ENCODE measurements at places on chromosomes 7 and 10.

GRCh38 chr10:5981529-5981928 lies 4.2 kb upstream of the IL15RA start:
- DNase-seq = no peak

GRCh38 chr7:131381069-131381838 lies 53.6 kb downstream of the MKLN1 start:
- DNase-seq = no peak

- DNase-seq = no peak
Observed at GRCh38 chr10:117677239-117677638, 134.7 kb downstream of the EMX2 start.

DNA sequence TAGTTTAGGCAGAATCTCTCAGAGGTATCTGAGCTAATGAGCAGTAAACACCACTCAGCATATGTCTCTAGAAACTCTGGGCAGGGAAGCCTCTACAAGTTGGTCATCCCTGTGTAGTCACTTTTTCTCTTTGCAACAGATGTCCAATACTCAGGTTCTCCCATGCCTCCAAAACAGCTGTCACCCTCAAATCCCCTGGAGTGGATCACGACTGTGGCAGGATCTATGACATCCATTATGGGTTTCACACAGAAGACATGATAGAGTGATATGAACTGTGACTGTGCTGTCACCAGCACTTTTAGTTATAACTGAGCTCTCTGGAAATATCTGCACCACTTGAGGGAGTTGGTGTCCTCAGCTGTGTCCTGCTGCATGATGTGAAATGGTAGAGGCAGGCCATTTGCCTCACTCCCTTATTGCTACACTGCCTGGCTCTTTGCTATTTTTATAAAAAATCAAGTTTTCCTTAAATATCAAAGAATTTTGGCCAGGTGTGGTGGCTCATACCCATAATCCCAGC lies 24.1 kb upstream of the ZNRF2 start:
- no peak for DNase-seq

GRCh38 chr10:47362199-47362598 lies 14.0 kb downstream of the RBP3 start:
- no peak for DNase-seq

DNA sequence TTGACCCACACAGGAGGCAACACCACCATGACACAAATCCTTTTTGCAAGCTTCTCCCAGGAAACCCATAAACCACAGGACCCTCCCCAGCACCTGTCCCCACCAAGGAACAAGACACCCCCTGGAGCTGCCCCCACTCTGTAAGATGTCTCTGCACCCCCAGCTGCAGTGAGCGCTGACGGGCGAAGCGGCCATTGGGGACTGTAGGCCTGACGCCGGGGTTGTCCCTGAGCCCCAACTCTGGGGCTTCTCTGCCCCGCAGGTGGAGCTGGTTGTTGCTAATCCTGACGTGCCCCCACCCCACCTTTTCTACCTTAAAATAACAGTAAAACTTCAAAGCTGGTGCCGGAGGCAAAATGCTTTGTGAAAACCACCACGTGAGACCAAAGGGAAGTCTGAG lies 94.7 kb upstream of the PPP2R2D start:
- DNase-seq = no peak

DNA sequence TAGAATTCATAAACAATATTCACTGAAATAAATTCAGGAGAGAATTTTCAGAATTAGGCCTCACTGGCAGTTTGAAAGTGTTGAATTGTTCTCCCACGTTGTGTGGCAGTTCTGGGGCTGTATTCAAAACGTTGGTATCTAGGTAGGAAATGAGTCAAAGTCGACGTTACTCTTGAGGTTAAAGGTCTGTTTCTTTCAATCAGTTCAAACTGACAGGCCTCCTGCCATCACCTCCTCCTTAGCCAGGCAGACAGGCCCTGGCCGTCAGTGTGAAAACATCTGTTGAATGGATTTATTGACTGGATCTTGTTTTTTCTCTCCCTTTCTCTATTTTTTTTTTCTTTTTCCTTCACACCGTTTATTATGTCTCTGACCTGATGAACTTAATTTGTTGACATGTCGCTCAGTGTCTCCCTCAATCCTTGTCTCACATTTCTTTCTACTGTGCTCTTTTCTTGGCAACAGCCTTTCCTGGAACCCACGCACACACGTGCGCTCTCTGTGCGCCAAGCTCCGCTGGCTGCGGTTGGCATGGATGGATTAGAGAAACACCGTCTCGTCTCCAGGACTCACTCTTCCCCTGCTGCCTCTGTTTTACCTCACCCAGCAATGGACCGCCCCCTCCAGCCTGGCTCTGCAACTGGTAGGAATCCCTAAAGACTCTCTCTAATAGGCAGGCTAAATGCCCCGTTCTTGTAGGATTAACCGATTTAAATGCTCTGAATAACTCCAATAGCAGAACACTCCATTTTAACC lies 231.7 kb downstream of the HDAC9 start:
- no peak for DNase-seq

DNA sequence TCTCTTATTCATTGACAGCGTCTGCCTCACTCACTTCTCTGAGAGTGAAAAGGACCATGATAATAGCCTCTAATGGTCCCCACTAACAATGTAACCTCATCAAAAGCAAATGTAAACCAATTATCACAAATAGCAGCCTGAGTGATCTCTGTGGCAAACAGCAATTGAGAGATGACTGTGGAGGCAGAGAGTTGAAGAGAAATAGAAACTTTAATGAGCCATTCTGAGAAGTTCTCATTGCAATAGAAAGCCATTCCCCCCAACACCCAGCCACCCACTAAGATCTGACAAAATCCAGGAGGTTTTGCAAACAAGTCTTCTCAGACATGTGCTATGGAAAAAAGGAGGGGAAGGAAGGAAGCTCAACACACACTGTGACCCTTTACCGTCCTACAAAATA lies 44.2 kb upstream of the RNF148 start:
- no peak for DNase-seq

DNA sequence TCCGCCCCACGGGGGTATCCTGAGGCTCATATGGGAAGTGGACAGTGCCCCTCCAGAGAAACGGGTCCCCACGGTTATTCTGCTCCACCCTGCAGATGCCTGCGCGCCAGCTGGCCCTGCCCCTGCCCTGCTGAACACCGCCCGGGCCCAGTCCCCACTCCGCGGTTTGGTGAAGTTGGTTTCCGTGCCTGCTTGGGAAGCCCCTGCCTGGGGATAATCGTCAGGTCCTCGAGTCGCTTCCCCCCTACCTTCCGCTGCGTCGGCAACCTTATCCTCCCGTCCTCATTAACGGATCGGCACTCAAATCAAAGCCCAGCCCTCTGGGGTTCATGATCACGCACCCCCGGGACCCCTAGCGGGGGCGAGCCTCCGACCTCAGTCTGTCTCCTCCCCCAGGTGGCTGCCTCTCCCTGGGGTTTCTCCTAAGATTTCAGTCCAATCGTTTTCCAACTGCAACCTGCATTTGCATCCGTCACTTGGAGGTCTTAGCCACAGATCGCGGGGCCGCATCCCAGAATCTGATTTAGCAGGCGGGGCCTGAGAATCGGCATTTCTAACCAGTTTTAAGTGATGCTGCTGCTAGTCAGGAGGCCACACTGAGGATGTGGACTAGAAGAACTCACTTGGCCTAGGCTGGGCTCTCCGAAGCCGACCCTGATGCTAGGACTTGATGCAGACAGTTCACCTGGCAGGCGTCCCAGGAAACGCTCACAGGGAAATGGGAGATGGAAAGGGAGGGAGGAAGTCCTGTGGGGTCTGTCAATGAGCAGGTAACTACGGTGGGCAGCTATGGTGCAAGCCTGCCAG lies 27.6 kb downstream of the WDR86 start:
- DNase-seq = no peak

GRCh38 chr7:91519241-91520158 lies 255.3 kb downstream of the FZD1 start:
- DNase-seq = no peak

GRCh38 chr7:85916016-85916415 lies 727.7 kb upstream of the GRM3 start:
- no peak for DNase-seq

GRCh38 chr10:70455213-70455630 lies 13.7 kb upstream of the NODAL start:
- no peak for DNase-seq

- no peak for DNase-seq
Observed at GRCh38 chr10:120161111-120161510, 268.6 kb downstream of the SEC23IP start.

GRCh38 chr7:75879771-75880184 lies 944 bp downstream of the RHBDD2 start:
- no peak for DNase-seq

DNA sequence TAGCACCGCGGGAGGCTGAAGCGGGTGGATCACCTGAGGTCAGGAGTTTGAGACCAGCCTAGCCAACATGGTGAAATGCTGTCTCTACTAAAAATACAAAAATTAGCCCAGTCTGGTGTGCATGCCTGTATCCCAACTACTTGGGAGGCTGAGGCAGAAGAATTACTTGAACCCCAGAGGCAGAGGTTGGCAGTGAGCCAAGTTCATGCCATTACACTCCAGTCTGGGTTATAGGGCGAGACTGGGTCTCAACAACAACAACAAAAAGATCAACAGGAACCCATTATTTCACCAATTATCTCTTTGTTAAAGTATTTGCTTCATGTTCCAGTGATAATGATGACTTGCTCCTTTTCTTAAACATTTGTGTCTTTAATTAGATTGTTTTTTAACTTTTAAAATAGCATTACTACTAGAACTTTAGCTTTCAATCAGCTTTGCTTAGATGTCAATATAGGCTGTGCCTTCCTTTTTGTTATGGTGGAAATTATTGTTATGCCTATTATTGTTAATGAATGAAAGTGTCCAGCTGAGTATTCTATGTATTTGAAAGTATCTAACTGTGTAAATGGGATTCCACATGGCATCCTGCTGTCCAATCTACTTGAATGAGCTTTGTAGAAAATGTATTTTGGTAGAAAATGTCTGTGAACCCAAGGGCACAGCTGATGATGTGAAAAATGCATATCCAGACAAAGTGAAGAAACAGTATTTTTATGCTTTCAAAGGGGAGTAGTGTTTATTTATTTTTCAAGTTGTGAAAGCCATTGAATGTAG lies 61.7 kb upstream of the CSTF2T start:
- no peak for DNase-seq

GRCh38 chr7:89757910-89758309 lies 396.4 kb upstream of the STEAP1 start:
- DNase-seq = peak; percentile 15

- no peak for DNase-seq
Observed at GRCh38 chr10:63054889-63055611, 78.1 kb upstream of the NRBF2 start.

- DNase-seq = no peak
Observed at GRCh38 chr7:104584620-104585019, 256.2 kb downstream of the LHFPL3 start.

GRCh38 chr7:131007439-131008330 lies 273.7 kb upstream of the KLF14 start:
- no peak for DNase-seq

DNA sequence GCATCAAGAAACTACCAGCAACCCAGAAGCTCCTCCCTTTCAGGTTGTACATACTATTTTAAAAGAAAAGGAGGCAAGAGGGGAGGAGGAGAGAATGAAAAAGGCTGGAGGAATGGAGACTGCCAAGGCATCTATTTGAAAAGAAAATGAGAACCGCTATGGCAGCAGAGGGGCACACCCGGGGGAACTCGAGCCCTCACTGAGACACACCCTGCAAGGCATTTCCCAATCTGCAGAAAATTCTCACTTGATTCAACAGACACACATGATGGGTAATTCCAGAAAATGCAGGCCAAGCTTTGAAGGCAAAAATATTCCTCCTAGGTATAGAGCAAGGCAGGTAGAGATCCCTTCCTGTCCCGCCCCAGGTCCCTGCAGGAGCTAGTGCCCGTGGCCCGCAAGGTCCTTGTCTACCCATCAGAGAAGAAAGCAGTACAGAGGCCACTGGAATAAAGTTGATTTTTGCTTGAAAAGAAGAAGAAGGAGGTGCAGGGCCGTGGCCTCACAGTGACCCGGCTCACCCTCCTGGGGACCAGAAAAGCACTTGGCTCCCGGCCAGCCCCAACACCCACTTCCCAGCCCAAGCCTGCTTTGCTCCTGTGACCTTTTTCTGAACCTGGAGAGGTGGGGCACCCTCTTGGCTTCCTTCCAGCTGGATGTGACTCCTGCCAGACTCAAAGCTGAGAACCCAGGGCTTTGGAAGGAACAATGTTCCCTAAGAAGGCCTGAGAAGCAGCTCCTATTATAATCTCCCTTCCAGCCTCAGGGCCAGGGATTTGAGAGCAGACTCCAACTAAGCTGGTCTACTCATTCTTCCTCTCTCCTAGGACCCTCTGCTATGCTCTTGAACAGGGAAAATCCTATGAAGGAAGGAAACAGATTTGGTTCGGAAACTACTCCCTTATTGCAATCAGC lies 6.2 kb upstream of the PIK3CG start:
- no peak for DNase-seq

- DNase-seq = no peak
Observed at GRCh38 chr10:111968647-111969046, 214.9 kb downstream of the GPAM start.

DNA sequence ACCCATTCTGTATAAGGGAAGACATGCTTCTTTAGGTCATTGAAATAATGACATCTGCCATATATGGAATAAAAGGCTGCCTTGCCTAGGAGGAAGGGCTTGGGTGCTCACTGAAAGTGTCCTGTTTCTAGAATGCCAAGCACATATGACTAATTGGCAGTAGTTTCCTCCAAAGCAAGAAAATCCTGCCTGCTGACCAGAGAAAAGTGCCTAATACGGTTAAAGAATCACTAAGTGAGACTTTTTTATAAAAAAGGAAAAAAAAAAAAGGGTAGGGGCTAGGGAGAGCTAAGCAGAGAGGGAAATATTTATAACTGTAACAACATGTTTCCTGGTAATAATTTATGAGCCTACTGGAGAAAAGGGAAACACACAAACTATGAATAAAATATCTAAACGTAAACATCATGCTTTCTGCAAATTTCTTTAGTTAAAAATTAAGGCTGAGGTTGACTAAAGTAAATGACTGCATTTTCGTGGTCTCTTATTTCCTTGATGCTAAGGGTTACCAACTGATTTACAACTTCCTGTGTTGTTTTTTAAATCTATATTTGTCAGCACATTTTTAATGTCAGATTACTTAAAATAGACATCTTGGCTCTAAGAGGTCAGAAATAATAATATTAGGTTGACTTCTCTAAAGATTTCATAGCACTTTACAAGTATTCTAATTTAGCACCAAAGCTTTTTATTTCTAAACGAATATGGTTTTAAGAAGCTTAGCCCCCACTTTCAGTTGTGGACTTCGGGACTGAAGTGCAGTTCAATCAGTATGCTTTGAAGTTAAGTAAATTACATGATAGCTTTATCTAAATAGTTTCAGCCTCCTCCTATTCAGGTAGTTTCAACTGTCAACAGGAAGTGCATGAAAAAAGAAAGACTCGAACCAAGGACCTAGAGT lies 89.6 kb downstream of the CABCOCO1 start:
- DNase-seq = no peak

GRCh38 chr7:91089382-91089963 lies 174.8 kb upstream of the FZD1 start:
- no peak for DNase-seq

- peak; percentile 54 for DNase-seq
Observed at GRCh38 chr10:35347121-35347562, 10.8 kb downstream of the CCNY start.

GRCh38 chr10:118721539-118721876 lies 33.3 kb downstream of the CACUL1 start:
- DNase-seq = no peak

Data from hippocampal formation (tissue), 2 donors.